ENCODE measurements at places on chromosomes 7 and 10.

DNA sequence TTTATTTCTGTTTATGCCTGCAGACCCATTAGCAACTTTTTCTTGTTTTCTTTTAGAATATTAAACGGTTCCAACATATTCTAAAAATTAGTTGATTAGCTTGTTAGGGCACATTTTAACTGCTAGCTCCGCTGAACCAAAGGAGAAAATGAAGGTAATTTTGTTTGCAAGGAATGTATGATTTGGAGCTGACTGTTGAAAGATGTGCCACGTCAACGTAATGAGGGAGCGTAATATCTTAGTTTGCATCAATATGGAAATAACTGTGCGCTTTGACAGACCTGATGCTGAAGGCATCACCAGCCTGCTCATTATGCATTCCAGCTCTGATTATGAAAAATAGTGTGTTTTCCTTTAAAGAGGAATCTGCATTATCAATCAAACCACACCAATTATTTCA, 102.0 kb upstream of the CTBP2 start:
- DNase-seq, result no peak

DNA sequence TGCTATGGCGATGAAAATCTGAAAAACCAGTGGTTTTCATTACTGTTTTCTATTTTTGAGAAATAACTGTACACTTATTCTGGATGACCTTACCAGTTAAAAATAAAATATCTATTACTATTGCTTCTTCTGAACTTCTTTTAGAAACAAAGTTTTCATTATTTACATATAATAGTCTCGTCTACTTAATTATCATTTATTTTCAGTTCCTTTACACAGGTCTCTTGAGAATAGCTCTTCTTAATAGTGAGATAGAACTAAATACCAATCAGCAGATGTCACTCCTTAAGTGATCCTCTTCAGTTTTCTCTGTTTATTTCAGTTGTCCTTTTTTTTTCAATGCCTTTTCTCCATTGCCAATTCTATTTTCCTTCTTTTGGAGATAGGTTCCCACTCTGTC, 4.3 kb upstream of the GLCCI1 start:
- DNase-seq, result no peak

DNA sequence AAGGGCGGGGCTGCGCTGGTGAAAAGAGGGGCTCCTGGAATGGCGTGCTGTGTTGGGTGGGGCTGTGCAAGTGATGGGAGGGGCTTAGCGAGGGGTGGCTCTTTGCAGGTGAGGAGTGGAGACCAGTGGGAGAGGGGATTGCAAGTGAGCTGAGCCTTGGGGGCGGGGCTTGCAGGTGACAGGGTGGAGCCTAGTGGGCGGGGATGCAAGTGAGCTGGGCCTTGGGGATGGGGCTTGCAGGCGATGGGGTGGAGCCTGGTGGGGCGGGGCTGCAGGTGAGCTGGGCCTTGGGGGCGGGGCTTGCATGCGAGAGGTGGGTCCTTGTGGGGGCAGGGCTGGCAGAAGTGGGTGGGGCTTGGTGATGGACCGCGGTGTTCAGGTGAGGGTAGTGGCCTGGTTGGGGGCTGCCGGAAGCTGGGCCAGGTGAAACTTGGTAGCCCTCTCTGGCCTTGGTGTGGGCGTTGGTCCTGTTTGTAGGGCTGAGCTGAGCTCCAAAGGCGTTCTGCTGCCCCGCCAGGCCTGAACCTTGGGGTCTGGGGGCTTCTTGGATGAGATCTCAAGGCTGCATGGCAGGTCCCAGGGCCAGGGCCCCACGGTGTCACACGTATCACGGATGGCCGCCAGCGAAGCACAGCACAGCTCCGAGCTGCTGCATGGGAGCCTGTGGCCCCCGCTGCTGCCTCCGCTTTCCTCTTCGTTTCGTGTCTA, 743 bp upstream of the PITRM1 start:
- DNase-seq, result peak; percentile 81

DNA sequence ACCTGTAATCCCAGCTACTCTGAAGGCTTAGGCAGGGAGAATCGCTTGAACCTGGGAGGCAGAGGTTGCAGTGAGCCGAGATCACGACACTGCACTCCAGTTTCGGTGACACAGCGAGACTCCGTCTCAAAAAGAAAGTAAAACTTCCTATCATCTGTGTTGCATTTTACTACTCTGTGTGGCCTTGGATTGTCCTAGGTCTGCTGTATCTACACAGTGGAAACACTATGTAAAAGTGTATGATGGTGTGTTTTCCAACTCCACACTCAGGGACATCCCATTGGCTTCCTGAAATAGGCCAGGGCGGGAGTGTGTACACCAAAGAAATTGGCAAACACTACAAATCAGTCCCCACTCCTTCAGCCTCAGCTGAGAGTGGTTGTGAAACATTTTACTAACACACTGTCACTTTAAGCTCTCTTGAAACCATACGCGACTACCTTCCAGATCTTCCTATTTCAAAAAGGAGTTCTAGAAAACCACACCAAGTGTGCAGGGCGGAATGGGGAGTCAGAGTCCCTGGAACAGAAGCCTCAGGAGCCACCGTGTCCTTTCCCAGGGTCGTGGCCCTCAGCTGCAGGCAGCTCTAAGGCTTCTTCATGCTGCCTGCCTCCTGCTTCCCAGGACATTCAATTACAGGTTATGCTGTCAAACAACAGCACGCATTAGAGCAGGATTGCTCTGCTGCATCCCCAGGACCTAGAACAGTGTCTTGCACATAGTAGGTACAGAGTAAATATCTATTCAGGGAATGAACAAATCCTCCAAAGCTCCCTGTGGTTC, 275.4 kb downstream of the PARD3 start:
- DNase-seq, result no peak

DNA sequence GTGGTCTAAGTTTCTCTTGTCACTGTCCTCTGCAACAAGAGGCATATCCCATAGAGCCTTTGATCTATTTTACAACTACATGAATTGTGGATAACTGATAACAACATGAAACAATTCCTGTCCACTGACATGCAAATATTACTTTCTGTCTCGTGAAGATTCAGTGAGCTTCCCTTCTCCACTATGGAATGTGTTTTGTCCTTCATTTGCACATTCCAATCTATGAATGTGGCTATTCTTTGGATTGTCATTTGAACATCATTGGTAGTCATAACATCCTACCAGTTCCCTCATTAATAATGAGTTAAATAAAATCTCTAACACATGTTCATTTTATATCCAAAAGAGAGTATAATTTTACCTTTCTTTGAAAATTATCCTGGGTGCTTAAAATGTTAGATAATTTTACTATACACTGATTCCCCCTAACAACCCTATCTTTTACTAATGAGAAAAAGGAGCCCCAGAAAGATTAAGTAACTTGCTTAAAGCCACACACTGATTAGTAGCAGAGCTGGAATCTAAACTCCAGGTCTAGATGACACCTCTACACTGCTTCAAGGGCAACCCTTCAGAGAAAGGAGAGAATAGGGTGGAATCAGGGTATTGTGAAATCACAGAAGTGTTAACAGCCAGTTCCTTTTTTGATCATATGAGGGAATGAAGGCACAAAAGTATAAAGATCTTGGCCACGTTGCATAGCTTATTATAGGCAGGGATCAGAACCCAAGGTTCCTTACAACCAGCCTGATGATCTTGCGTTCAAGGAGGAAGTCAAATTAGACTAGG, 39.1 kb downstream of the PDE1C start:
- DNase-seq, result no peak

DNA sequence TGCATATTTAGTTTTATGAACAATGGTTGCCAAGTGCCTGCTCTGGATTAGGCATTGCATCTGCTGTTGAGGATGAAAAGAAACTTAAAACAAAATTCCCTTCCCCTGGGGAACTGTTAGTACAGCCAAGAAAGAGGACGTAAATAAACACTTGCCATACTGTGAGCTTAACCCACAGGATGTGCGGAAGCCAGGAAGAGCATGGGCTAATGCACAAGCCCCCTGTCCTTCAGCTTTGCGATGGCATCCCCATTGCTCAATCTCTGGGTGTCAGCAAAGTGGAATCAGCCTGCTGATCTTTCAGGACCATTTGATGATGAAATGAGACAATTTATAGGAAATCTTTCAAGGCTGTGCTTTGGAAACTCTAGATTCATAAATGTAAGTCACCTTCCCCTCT, 399.9 kb upstream of the IGFBP3 start:
- DNase-seq, result no peak

GRCh38 chr7:77866786-77867536, 68.4 kb downstream of the PHTF2 start:
- DNase-seq, result no peak

DNA sequence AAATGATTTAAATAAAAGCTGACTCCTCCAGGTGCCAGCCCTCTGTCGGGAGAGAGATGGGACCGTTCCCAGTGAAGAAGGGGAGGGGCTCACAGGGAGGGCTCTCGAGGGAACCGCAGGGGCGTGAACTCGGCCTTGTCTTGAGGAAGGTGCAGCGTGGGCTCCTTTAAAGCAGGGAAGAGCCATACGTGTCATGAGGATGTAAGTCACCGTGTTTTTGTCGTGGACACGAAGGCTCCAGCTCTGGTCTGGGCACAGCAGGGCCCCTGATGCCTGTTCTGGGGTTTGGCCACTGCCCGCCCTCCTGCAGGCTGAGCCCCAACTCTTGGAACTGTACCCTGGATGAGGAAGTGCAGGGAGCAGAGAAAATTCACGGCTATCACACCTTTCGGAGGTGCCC, 45.0 kb downstream of the JAKMIP3 start:
- DNase-seq, result no peak

DNA sequence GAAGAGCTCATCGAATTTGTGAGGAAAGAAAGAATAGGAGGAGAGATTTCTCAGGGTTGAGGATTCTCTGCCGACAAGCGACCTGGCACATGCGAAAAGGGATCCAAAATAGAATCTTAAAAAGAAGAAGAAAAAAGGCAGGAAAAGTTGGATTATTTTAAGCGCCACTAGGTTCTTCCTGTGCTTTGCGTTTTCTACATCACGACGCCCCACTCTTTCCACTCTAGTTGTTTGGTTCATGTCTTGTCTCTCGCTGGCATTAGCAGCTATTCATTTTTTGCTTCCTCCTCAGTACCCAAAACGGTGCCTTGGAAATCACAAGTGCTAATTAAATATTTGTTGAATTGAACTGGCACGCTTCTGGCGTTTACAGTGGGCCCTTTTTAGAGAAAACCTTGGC, 674 bp upstream of the FRA10AC1 start:
- no peak for DNase-seq

Measured in iPS DF 19.7 (cell line).